ENCODE measurements at places on chromosomes 2 and 18.
A peak's percentile ranks its signal among the peaks of the same experiment; 100 is the strongest.

GRCh38 chr2:239951129-239951734, 73.9 kb downstream of the NDUFA10 start:
- DNase-seq = no peak

GRCh38 chr2:42859006-42859552, 66.7 kb upstream of the HAAO start:
- DNase-seq = peak; percentile 90

GRCh38 chr2:85259879-85260278, 67.9 kb downstream of the TGOLN2 start:
- no peak for DNase-seq

DNA sequence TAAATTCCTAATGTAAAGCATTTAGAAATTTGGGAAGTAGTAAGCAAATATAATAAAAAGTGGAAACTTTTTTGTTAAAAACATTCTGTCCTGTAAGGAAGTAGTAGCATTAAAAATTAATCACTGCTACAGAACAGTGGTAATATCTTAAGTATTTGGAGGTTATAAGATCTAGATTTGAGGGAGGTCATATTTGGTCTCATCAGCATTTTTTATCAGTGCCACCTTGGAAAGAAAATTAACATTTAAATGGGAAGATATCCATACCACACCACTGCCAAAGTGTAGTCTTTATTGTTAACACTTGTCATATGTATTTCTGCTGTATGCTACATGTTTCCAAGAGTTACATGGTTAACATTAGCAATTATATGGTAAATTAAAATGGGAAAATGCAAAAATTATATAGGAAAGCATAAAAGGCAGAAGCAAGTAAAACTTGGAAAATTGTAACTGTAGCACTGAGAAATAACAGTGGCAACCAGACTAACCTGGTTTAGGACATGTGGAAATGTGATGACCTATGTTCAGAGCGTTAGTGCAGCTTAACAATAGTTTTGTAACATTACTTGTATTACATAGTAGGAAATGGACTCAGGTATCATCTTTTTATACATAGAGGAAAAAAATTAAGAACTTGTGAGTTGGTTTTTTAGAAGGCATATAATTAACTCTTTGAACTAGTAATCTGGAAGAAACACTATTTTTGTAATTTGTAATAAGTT, 47.2 kb downstream of the CLIP4 start:
- DNase-seq = no peak

- no peak for DNase-seq
Observed at GRCh38 chr18:74454279-74454751, 2.8 kb downstream of the DIPK1C start.

DNA sequence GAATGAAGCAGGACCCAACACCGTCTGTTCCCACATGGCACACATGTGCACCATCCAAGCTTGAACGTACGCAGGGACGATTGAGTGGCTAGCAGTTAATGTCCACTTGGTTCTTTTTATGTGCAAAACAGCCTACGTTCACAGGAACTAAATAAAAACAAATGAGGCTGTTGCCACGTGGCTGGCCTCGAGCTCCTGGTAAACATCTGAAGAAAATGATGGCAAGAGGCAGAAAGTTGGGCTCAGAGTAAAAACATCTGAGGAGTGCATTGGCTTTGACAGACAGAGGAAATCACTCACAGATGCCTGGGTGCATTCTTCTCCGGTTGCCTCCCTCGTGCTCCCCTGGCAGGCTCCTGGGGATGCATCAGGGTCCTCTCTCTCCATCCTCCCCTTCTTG, 177.9 kb downstream of the NRP2 start:
- no peak for DNase-seq

DNA sequence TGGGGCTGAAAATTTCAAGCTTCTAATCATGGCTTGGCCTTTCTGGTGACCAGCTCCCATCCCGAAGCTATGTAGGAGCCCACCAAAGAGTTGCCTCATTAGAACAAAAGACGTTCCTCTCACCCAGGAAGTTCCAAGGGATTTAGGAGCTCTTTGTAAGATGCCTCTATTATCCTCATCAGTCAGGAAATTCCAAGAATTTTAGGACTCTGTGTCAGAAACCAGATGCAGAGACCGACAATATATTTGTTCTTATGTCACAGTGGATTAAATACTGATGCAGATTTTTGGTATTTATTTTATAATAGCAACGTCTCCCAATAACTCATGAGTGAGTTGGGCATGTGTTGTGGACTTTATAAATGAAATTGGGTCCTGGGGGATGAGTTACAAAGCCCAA, 91.8 kb upstream of the SKOR2 start:
- DNase-seq = no peak

GRCh38 chr2:64988420-64989125, 626 bp upstream of the SLC1A4 start:
- no peak for DNase-seq

DNA sequence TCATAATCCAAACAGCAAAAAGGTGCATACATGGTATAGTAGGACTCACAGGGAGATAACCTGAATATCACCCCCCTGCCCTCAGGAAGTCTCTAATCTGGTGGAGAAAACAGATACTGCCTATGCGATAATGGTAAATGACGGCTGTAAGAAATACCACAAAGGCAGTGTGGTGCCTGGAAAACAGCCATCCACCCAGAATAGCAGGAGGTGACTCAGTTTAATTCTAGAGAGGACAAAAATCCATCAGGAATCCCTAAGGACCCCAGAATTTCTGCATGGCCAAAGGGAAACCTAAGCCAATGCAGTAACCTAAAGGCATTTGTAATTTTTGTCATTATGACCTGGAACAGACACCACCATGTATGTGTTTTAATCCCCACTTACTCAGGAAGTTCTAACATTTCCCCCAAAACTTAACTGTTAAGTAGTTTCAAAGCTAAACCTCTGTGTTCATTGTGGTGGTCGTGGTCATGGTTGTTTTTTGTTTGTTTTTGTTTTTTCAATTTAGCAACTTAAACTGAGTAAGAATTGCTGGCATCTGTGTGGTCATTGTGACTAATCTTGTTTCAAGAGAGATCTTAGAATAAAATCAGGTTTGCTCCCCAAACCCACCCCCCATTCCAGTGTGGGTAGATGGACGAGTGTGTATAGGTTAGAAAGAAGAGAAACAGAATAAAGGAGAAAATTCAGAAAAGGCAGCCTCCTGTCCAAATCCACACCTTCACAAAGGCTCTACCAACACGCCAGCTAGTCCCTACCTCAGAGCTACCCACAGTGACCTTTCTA, 121.5 kb upstream of the CDCA7 start:
- DNase-seq = no peak

DNA sequence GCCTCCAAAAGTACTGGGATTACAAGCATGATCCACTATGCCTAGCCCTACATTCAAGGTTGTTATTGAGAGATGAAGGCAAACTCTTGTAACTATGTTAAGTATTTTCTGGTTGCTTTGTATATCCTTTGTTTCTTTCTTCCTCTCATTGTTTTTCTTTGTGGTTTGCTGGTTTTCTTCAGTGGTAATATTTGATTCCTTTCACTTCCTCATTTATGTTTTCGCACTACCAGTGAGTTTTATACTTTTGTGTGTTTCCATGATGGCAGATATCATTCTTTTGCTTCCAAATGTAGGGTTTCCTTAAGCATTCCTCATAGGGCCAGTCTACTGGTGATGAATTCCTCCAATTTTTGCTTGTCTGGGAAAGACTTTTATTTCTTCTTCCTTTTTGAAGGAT, 90.2 kb downstream of the NCK2 start:
- DNase-seq = no peak

DNA sequence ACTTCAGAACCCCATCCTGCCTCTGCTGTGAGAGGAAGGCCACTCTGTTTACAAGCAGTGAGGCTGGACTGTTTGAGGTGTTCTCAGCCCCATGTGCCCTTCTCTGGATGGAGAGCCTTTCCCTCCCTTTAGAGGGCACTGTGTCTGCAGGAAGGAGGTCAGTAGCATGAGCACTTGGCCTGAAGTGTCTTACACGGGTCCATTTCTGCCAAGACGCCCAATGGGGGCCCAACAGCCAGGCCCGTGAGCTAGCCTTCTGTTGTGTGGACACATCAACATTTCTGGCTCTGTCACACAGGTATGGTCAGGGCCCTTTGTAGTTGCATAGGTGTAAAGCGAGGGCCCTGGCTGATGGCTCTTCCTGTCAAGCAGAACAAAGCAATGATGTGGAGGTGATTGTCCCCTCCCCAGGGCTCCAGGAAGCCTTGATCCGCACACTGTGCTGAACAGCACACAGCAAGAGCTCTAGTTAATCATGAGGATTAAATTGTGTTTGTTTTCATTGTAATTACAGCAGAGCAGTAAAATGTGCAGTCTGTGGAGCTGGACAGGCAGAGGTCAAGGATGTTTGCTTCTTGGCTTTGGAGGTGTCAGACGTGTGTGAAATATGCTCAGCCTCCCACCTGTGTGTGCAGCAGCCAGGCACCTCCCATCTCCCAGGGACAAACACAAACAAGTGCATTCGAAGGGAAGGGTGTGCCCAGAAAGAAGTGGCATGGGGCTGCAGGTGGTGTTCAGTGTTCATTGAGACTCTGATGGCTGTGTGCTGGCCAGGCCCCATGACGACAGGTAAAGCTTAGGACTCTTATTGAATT, 132.1 kb downstream of the SH3RF3 start:
- no peak for DNase-seq

GRCh38 chr2:176124110-176124946, 1.8 kb downstream of the HOXD9 start:
- DNase-seq = no peak

- peak; percentile 55 for DNase-seq
Observed at GRCh38 chr2:234203135-234203984, 152.9 kb downstream of the SPP2 start.

DNA sequence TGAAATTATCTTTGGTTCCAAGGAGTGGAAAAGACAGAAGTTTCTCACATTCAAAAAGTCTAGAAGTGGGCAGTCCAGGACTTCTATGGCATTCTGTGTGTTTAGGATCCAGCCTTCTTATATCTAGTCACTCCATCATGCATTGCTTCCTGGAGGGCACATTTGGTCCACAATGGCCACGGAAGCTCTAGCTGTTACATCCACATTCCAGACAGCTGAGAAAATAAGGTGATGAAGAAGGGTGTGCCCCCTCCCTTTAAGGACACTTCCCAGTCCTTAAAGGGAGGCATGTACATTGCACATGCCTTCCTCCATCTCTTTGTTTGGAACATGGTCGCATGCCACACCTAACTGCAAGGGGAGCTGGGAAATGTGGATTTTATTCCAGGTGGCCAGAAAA, 59.9 kb upstream of the BZW1 start:
- no peak for DNase-seq

DNA sequence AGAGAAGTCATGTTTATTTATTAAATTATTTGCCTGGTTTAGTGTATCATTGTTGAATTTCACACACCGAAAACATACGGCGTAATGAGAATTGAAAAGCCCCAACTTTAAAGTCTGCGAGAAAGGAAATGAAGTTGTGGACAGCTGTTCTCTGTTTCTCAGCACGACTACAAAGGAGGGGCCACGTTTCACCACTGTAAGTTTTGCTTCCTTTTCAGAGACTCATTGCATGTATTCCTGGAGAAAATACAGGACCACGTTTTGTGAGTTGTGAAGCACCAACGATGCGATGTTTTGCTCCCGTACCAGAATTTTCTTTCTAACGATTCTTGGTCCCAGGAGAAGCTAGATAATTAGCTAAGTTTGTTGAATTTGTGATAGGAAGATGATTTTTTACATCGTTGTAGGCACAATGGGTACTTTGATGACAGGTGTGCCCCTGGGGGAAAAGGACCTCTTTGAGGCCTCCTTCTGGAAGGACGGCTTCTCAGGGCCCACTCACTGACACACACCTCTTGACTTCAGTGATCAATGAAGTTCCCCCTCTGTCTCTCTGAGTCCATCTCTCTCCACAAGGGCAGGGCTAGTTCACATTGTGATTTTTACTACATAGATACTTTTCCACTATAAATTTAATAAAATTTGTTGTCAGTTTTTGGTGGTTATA, 23.7 kb upstream of the ACKR3 start:
- DNase-seq = peak; percentile 52

DNA sequence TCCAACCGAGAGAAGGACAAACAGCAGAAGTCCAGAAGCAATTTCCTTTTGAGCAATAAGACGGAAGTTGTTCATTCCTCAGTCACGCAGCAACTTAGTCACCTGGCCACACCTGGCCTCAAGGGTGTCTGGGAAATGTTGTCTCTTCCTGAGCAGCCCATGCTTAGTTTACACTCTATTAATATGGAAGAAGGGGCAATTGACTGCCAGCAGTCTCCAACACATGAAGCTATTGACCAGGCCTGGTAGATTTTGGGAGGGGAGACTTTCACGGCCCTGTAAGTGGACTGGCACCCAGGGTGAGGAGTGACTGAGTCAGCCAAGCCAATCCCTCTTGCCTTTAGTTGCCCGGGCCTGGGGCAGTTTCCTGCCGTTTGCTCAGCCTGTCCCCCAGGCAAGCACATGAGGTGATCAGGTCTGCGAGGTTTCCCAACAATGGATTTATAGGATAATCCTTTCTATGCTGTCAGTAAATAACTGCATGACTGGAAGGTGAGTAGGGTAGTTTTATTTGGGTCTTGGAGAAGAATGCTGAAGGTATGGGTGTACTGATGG, 43.8 kb upstream of the PPP4R1 start:
- no peak for DNase-seq

DNA sequence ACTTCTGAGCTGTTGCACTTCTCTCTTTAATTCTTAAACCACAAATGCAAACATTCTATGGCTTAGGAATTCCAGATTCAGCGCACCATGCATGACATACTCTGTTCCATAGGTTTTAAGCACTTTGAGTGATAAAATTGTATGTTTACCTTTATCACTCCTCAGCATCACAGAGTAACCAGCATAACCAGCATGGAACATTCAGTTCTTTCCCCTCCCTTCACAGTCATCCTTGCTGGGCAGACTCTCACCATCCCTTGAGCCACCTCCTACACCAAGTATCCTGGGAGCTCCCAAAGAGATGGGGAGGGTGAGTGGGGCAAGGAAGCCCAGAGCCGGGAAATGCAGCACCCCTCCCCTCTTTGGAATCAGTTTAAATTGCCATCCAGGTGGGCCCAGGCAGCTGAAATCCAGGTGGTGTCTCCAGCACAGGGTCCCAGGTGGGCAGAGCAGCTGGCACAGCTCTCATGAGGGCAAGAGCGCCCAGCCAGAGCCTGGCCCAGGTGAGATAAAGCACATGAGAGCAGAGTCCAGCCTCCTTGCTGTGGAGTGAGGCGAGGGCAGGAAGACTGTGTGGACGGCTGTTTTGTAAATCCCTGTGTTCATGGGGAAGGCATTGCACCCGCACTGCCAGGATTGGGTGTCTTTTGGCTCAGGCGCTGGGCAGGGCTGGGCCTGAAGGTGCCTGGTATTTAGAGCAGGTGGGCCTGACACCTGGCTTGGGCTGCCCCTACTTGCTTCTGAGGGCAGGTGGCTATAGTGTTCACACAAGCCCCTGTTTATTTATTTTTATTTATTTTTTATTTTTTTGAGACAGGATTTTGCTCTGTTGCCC, 36.8 kb downstream of the LAMA3 start:
- no peak for DNase-seq
